ENCODE measurements at places on chromosomes 12 and 14.

- DNase-seq, result no peak
Measured at GRCh38 chr14:75711105-75711795, 50.2 kb downstream of the TTLL5 start.

GRCh38 chr12:124716208-124717130 lies 147.2 kb downstream of the SCARB1 start:
- DNase-seq, result no peak

DNA sequence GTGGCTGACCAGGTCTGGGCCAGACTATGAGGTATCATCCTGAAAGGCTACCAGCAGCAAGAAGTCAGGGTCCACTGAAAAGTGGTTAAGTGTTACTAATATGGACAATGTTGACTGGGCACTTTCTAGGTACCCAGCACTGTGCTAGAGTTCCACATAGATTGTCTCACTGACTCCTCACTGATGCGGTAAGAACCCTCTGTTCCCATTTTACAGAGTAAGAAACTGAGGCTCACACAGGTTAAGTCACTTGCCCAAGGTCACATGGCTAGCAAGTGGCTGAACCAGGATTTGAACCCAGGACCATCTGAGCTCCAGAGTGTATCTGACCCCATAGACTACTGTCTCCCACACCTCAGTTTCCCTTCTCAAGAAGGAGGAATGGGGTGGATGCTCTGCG lies 4.6 kb upstream of the CCDC85C start:
- no peak for DNase-seq

DNA sequence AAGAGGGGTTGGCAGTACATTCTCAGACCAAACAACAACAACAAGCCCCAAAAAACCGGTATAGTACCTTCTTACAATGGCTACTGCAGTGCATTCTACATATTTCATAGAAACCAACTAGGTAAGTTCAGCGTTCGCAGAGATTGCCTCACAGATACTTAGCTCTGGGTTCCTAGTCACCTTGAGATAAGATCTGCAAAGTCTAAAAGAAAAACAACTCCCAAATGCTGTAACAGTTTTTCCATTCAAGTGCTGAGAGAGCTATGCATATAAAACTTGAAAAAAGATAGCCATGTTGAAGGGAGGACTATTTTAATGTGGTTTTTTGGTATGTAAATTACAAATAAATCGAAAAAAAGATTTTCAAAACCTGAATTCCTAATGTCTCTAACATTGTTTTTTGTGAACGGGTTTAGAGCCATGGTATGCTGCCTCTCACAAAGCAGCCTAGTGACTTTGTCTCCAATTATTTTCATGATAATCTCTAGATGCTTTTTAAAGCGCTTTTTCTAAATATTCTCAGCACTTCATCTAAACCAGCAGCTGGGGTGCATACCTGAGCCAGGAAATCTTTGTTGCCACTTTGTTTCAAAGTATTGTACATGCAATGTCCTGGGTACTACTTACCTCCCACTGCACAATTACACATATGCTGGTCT lies 56.6 kb upstream of the CRACR2A start:
- DNase-seq, result no peak

- no peak for DNase-seq
Measured at GRCh38 chr12:123119808-123120207, 31.1 kb downstream of the PITPNM2 start.

DNA sequence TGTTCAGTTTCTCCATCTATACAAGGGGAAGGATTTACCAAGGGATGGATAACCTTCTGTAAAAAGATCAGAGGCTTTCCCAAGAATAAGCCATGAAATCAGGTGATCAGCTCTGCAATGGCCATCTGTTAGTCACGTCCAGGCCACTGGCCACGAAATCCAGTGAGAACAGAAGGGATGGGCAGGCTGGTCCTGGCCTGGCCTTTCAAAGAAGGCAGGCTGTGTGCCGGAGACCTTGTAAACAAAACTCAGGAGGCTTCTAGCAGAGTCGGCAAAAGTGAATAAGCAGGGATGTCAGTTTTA lies 68.5 kb downstream of the RNF34 start:
- no peak for DNase-seq

- DNase-seq, result no peak
Measured at GRCh38 chr12:2332947-2333346, 280.2 kb downstream of the CACNA1C start.

- DNase-seq, result no peak
Measured at GRCh38 chr12:92571844-92572543, 130.8 kb upstream of the PLEKHG7 start.

DNA sequence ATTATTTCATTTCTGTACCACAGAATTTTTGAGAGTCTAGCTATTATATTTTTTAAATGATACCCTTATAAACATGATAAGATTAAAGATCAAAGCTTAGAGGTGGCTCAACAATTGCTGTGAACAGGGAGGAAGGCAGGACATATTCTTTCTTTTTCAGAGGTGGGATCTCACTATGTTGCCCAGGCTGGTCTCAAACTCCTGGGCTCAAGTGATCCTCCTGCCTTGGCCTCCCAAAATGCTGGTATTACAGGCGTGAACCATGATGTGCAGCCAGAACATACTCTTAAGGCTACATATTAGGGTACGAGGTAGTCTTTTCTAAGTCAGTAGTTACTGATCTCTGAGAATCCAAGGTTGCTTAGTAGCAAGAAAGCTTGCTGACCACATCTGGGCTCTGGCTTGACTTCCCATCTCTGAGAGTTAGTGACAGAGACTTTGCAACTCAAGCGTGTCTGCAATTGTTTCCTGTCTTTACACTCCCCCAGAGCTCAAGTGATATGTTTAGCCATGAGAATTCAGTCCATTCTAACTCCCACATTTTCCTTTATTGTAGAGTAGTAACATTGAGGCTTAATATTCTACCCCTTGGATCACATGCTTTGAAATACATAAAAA lies 8.6 kb downstream of the RAB5B start:
- no peak for DNase-seq
